Muscle of leg (tissue), 16 donors: ENCODE measurements at places on chromosomes 5 and 9. TPM values are rescaled to one million over a fixed set of nuclear protein-coding genes. Genes with fewer than 3 reads are reported as not detected.

The RXFP3 gene
- total RNA-seq: not detected

The STPG3 gene
- total RNA-seq: not detected

The NR5A1 gene
- not detected for total RNA-seq

The EIF4E1B gene
- not detected for total RNA-seq

The LVRN gene
- total RNA-seq: 3.3 TPM

The PCDHA1 gene
- total RNA-seq: 0.04 TPM

GRCh38 chr9:127712371-127712770, 3.1 kb downstream of the PTRH1 start:
- H3K27ac ChIP-seq: no peak overlapping the region
- H3K4me3 ChIP-seq: no peak overlapping the region
- peaks cover 36% of the 10 kb centered on the region for H3K4me1 ChIP-seq
- DNase-seq: no peak
- H3K36me3 ChIP-seq: peaks cover 7% of the 10 kb centered on the region

GRCh38 chr9:106953174-106953573, 90.2 kb downstream of the ZNF462 start:
- peaks cover 19% of the 10 kb centered on the region for H3K36me3 ChIP-seq
- DNase-seq: no peak
- no peaks in the 10 kb centered on the region for H3K4me1 ChIP-seq
- H3K27ac ChIP-seq: no peak overlapping the region
- H3K27me3 ChIP-seq: no peaks in the 10 kb centered on the region
- H3K4me3 ChIP-seq: no peak overlapping the region

DNA sequence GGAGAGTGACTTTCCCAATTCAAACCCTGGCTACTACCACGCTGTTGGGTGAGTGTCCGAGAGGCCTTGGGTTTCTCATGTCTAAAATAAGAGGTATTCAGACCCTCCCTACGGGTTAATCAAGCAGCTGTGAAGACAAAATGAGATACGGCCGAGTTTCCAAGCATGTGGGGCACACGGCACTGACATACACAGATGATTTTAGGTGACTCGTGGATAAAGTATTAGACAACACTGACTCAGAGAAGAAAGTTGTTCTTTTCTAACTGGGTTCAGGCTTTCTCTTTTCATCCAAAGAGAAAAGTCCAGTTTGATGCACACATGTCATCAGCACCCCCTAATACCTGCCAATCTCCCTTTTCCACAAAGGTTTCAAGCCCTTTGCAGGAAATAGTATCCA, 15.6 kb downstream of the FOXI1 start:
- no peak overlapping the region for H3K4me3 ChIP-seq
- H3K4me1 ChIP-seq: no peaks in the 10 kb centered on the region
- no peaks in the 10 kb centered on the region for H3K27me3 ChIP-seq
- no peak overlapping the region for H3K27ac ChIP-seq
- H3K36me3 ChIP-seq: no peaks in the 10 kb centered on the region

- H3K4me1 ChIP-seq: peaks cover 14% of the 10 kb centered on the region
- no peak overlapping the region for H3K4me3 ChIP-seq
- no peak overlapping the region for H3K27ac ChIP-seq
- DNase-seq: peak; percentile 57
These were observed 80.0 kb downstream of the AK8 start for GRCh38 chr9:132797861-132798659.

DNA sequence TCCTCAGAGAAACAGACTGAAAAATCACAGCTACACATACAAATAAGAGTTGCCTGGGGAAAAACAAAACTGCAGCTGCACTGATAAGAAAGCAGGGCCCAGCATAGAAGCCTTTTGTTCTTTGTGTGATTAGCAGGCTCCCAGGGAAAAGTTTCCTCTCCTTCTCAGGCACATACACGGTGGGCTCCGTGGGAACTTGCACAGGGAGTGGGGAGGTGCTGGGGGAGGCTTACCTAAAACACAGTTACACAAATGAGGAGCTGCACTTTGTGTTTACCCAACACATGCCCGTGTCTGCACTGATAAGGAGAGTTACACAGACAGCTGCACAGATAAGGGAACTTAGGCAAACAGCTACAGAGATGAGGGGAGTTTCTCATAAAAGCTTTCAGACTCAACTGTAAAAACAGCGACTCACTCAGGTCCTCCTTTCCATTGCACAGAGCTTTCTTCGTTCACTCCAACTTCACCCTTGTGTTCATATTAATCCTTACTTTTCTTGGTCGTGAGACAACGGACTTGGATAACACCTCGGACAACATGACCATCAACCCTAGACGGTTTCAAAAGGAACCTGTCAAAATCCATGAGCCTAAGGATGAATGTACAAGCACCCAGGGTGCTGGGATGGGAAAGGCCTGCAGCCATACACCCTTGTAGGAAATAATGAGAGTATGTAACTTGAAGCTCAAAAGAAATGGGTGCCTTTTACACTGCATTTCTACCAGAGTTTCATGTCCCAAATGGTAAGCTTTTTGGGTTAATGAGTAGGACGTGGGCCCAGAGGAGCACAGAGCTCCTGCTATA, 50.8 kb downstream of the SERINC5 start:
- DNase-seq: peak; percentile 32
- no peaks in the 10 kb centered on the region for H3K4me1 ChIP-seq
- no peaks in the 10 kb centered on the region for H3K27me3 ChIP-seq
- peaks cover 21% of the 10 kb centered on the region for H3K36me3 ChIP-seq
- H3K27ac ChIP-seq: peak overlapping the region; percentile 29

- no peaks in the 10 kb centered on the region for H3K36me3 ChIP-seq
- H3K4me3 ChIP-seq: no peak overlapping the region
- no peak overlapping the region for H3K27ac ChIP-seq
- no peaks in the 10 kb centered on the region for H3K4me1 ChIP-seq
- H3K27me3 ChIP-seq: no peaks in the 10 kb centered on the region
- no peak for DNase-seq
These were observed 59.7 kb downstream of the ATP10B start for GRCh38 chr5:160792281-160792680.

GRCh38 chr9:124438091-124438490, 12.2 kb upstream of the ADGRD2 start:
- no peaks in the 10 kb centered on the region for H3K36me3 ChIP-seq
- H3K27me3 ChIP-seq: peaks cover 13% of the 10 kb centered on the region
- no peak overlapping the region for H3K4me3 ChIP-seq
- no peaks in the 10 kb centered on the region for H3K4me1 ChIP-seq

DNA sequence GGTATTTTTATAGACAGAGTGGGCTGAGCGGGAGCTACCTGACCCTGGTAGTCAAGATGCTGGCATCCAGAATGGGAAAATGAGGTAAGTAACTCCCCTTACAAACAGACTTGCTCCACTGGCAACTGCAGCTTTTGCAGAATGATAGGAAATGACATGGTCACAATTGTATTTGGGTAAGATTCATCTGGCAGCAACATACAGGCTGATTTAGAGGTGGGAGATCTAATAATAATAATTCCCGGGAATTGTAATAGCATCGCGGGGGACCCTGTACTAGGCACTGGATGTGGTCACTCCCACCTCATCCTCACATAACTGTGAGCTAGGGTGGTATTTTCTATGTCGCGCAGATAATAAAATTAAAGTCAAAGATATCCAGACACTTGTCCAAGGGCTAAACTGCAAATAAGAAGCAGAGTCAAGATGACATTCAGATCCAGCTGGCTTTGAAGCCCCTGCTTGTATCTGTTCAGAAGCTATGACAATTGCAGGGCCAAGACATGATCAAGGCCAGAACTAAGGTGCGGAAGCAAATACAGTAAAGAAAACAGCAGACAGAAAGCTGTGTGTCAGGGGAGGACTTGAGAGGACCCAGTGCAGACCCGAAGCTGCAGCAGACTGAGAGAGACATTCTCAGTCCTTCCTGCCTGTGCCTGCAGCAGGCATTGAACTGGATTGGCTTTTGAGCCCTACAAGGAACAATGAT, 507.2 kb downstream of the BNC2 start:
- no peaks in the 10 kb centered on the region for H3K27me3 ChIP-seq
- no peaks in the 10 kb centered on the region for H3K4me1 ChIP-seq
- DNase-seq: no peak
- no peak overlapping the region for H3K4me3 ChIP-seq
- no peaks in the 10 kb centered on the region for H3K36me3 ChIP-seq

- no peak overlapping the region for H3K27ac ChIP-seq
- DNase-seq: no peak
- no peaks in the 10 kb centered on the region for H3K4me1 ChIP-seq
- peaks cover 42% of the 10 kb centered on the region for H3K36me3 ChIP-seq
These were observed 114.6 kb downstream of the EHMT1 start for GRCh38 chr9:137733429-137733828.
